ENCODE measurements at places on chromosomes 6 and 20.

- no peak for DNase-seq
Measured at GRCh38 chr6:47402081-47402480, 75.5 kb upstream of the CD2AP start.

DNA sequence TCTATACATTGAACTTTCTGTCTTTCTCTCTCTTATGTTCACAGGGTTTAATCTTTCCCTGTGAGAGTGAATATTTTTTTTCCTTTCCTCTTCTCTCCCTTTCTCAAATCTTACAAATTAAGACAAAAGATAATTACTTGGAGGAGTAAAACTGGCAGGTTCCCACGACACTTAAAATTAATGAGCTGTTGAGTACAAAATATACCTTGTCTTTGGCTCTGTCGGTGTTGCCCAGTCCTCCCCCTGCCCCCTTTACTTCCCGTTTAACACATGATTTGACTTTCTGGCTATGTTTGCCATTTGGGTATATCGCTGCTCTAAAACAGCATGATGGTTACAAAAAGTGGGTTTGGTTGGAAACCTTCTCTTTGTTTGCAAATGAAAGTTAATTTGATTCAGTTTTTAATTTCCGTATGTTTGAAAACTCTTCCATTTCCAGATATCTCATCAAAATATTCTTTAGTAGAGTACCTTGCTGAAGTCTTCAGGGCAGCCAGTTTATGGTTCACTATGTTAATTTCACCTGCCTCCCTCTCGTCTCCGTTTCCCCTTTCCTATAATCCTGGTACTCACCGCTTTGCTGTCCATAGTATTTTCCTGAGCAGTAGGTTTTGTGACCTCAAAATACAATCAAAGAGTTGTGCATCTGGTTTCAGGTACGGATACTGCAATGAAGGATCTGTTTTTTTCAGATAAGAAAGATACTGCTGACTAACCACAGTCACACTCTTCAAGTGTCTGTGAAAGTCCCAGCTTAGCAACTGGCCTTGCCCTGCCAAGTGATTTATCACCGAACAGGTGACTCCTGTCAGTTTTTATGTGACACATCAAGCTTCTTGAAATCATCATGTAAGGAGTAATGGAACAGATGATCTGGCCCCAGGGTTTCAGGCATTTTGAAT is 181.2 kb downstream of the DTNBP1 start:
- DNase-seq = no peak

- no peak for DNase-seq
Measured at GRCh38 chr20:33883164-33883563, 72.0 kb downstream of the CHMP4B start.

GRCh38 chr6:49855221-49855620 is 11.1 kb downstream of the CRISP1 start:
- no peak for DNase-seq

- DNase-seq = no peak
Measured at GRCh38 chr6:40882323-40882997, 156.6 kb downstream of the UNC5CL start.

DNA sequence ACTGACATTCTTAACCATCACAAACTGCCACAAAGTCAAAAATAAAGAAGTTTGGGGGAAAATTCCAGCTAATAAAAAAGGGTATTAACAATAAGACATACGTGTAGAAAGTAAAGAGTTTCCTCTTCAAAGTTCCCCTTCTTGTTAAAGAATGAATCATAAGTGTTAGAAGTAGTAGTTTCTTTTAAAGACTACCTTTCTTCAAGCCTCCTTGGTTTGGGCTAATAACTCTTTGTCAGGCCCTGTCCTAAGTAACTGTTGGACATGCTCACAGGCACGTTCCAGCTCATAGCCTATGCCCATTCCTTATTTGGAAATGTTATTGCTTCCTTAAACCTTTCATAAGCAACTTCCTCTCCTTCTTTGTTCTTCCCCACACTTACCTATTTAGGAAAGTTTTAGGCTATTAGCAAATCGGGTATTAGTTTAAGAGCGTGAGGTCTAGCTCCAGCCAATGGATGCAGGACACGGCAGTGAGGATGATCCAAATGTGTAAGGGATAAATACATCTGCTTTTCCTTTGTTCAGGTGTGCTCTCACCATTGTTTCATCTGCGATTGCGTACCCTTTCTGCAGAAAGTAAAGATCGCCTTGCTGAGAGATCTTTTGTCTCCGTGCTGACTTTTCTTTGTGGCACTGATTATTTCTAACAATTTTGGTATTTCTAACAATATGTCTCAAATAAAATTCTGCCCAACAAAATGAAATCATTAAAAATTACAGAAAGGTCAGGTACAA is 64.9 kb downstream of the CHD6 start:
- DNase-seq = no peak

- no peak for DNase-seq
Measured at GRCh38 chr6:93300661-93301060, 118.7 kb downstream of the EPHA7 start.

DNA sequence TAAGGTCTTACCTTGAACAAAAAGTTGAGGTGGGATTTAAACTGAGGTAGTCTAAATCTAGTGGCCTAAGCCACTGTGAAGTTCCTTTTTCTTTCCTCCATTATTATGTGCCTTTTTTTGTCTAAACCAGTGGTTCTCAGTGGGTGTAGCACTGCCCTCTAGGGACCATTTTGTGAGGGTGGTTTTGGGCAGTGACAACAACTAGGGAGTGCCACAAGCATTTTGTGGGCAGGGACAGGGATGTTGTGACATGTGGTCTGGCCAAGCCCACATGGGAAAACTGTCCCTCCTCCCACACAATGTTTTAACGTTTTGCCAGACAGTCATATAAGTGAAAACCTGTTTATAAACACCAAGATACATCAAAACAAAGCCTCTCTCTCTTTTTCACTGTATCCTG is 899.4 kb upstream of the FLRT3 start:
- no peak for DNase-seq

DNA sequence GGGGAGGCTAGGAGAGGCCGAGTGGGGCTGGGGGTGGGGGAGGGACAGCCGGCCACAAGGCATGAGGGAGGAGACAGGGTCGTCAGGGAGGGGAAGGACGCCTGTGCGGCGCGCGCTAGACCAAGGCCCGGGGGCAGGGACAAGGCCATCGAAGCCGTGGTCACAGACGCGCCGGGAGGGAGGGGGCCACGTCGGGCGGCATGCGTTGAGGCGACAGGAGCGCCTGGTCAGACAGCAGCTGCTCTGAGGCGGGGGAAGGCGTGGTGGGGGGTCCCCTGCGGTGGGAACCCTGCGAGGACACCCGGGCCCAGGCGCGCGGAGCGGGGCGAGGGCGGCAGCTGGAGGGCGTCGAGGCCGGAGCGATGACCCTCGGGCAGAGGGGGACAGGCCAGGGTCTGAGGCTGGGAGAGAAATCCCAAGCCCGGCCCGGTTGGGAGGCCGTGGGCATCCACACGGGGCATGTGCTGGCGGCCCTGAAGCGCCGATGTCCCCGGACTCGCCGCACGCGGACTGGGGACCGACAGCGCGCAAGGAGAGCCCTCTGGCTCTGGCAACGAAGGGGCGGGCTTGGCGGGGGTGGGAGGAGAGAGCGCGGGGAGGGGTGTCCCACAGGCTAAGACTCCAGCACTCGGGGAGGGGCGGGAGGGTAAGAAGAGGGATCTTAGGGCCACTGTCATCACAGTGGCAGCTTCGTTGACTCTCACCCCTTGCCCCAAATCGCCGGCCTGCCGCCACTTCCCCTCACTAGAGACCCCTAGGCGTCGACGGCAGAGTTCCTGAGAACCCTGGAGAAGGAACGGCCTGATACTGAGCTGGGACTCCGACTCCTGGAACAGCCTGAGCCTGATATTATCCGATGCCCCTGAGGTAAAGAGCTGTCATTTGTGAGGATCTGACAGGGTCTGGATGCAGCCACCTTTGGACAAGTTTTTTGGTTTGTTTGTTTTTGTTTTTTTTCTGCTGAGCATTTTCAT is 5.0 kb downstream of the TMEM239 start:
- DNase-seq = no peak

- no peak for DNase-seq
Measured at GRCh38 chr20:57202309-57202708, 64.1 kb downstream of the BMP7 start.

DNA sequence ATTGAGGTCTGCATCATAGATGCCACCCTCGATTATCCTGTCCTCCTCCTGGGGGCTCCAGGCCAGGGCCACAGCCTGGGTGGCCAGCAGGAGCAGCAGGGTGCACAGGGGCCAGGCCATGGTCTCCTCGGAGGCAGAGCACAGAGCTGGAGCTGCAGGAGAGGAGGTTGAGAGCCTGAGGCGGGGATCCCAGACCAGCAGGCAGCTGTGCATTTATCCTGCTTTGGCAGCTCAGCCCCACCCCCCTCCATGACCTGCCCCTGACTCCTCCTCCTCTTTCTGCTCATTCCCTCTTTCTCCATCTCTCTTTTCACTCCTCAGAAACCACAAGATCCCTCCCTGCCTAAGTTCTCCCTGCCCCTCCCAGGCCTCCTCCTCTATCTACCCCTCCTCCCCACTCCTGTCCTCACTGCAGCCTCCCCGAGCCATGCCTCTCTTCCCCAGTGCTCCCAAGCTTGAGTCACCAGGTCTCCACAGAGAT is at the start of gene CST2:
Gene CST2, minus strand, starts transcription at position 189 of the 481 bp plus-strand sequence. Its CDS starts 69 bp downstream, at position 120.
- no peak for DNase-seq
